ENCODE measurements at places on chromosomes 16 and 17.

- no peak for DNase-seq
Measured at GRCh38 chr17:72004011-72004427, 116.8 kb upstream of the SOX9 start.

DNA sequence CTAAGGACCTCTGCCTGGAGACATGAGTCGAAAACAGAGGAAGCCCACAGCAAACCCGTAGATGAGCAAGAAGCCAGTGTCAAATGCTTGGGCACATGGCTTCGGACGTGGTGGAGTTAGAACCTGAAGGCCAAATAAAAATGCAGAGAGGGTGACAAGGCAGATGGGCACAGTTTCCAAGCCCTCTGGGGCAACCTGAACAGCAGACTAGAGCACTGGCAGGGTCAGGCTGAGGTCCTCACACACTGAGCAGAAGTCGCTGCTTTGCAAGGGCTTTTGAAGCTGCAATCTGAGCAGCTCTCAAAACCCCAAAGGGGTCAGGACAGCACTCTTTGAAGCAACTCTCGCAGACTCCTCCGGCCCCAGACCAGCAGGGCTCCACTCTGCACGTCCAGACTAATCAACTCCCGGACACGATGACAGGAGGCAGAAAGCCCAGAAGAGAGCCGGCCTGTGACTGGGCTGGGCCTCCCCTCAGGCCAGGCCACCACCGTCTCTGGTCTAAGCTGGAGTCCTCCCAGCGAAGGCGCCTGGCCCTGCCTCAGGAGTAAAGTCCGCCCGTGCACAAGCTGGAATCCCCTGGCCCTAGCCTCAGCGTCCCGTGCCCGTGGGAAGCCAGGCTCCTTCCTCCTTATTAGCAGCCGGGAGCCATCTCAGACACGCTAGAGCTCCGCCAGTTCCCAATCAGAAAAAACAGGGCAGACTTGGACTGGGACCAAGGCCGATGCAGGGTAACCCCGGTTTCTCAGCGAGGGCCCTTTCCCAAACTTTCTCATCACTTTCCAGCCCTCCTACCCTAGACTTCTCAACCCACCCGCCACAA is 924 bp downstream of the SMARCD2 start:
- no peak for DNase-seq

GRCh38 chr16:20349615-20350014 is 2.9 kb downstream of the UMOD start:
- DNase-seq, result no peak

- peak; percentile 7 for DNase-seq
Measured at GRCh38 chr17:40554646-40555295, 10.5 kb downstream of the CCR7 start.

DNA sequence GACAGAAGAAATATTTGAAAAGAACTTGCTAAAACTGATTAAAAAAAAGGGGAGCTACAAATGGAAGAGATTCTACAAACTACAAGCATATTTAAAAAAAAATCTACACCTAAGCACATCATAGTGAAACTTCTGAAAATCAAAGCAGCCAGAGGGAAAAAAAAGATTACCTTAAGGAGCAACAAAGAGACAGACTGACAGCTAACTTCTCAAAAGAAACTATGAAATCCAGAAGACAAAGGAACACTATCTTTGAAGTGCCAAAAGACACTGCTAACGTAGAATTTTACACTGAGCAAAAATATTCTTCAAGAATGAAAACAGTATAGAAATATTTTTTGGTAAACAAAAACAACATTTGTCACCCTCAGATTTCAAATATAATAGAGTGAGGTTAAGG is 151.2 kb downstream of the MYO1D start:
- DNase-seq, result no peak

DNA sequence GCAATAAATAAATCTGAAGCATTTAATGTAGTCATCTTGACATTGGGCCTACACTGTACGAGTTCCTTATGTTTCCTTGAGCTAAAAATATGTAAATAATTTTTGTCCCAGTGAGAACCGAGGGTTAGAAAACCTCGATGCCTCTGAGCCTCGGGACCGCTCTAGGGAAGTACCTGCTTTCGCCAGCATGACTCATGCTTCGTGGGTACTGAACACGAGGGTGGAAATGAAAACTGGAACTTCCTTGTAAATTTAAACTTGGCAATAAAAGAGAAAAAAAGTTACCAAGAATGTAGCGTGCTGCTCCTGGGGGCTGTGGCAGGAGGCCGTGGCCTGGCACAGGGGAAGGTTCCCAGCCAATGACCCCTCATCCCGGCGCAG is 74.1 kb downstream of the SOCS1 start:
- peak; percentile 32 for DNase-seq

DNA sequence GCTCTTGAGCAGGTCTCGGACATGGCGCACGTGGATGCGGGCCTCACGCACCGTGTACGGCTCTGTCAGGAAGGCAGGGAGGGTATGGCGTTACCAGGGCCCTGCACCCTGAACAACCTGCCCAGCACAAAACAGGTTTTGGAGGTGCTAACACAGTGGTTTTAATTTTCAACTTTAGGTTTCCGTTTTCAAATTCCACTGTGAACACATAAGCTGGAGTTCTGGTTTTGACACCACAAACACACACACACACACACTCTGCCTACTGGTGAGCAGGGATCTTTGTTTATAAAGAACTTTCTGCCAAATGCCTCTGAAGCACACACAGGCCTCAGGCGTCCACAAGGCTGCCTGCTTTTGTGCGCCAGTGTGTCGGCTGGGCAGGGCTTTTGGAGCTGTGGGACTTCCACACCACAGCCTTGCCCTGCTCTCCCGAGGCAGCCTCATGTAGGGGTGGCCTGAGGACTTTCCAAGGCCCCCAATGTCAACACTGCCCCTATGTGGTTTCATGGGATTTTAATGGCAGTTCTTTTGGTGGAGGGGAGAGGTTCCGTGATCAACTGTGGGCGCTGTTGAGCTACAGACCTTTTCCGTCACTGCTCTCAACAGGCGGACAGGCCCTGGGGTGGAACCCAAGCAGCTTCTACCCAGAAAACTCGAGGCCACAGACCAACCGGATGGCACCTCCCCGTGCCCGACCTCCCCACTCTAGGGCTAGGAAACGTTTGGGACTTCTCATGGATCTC is 9.4 kb downstream of the CLUH start:
- DNase-seq, result no peak

DNA sequence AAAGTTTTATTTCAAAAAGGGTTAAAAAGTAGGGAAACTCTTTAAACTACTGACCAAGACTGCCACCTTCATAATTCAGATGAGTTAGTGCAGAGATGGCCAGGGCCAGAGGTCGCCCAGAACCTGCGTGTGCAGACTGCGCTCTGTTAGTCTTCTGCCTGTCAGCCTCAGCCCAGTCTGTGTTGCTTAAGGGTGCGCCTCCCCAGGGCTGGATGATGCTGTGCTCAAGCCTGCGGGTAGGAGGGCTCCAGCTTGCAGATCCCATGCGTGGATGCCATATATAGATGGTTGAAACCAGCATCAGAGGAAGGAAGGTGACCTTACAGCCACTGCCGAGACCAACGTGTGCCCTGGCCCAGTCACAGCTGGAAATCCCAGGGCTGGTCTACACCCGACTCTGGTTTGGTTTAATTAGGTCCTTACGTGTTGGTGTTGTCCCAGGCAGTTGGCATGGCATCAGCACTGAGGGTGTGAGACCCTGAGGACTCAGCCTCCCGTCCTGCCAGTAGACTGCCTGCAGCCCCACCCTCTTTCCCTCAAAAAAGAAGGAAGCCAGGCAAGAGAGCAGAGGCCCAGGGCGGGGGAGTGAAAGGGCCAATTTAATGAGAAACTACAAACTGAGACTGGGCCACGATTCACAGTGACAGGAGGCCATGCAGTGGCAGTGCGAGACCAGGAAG is 27.7 kb downstream of the CDIP1 start:
- no peak for DNase-seq

DNA sequence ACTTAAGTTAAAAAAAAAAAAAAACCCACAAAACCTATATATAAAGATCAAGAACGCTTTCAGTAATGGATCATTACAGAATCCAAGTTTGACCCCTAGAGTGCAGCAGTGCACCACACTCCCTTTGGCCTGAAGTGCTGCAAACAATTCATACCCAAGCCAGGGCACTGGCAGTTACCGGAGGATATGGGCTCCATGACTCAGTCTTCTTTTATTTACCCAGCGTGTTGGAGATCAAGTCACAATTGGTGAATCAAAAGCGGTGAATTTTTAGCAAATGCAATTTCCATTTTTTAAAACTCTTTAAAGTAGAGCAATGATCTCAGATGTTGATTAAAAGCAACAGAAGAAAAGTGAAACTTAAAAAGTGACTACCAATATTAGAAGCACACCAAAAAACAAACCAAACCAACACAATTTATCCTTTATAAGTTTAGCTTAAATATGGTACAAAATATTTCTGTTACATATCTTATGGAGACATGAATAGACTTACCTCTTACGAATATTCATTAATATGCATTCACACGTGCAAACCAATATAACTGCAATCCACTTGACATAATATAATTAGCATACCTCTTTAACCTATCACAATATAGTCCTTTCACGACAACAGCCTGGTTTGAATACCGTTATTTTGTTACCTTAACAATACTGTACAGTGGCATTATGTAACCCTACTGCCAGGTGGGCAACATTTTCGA is 46.3 kb downstream of the ZNF652 start:
- DNase-seq, result peak; percentile 72

DNA sequence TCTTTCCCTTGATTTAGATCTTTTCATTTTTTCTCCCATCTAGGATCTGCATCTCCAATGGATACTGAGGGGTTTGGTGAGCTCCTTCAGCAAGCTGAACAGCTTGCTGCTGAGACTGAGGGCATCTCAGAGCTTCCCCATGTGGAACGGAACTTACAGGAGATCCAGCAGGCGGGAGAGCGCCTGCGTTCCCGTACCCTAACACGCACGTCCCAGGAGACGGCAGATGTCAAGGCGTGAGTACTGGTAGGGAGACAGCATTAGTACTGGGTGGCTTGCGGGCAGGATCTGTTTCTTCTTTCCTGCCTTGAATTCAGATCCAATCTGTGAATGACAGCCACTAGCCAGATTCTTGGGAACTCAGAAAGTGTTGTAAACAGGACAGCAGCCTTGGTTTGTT is 18.3 kb downstream of the NUP93 start:
- DNase-seq, result no peak

DNA sequence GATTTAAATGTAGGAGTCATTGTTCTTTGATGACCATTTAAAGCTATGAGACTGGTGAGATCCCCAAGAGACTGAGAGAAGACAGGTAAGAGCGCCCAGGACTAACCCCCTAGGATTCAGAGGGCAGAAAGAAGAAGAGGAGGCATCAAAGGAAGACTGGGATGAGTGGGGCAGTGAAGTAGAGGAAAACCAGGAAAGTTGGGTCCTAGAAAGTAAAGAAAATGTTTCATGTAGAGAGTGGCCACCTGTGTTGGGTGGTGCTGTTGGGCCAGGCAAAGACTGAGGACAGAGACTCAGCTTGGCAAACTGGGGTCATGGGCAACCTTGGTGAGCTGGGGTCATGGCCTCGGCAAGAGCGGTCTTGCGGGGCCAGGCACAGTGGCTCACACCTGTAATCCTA is 1.3 kb upstream of the HAP1 start:
- no peak for DNase-seq

DNA sequence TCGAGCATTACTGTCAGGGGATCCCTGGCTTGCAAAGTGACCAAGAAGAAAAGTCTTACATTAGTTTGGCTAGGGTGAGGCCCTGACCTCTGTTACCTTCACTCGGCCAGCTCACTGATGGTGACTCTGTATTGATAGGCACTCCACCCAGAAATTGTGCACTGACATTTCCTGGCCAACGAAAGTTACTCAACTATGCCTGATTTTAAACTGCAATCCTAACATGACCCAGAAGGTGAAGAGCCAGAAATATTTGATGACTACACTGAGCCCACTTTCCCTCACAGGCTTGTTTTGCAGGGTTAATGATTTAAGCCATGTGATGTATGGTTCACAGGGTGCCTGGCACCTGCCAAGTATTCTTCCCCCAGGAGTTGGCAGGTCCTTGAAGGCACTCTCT is 208.2 kb upstream of the MAF start:
- DNase-seq, result no peak

- no peak for DNase-seq
Measured at GRCh38 chr17:4623249-4623648, 18.2 kb downstream of the ALOX15 start.

All from stimulated activated CD4-positive, alpha-beta T cell treated with anti-CD3 and anti-CD28 coated beads, Interleukin-2, amount 100 ng/mL, for 48 hours (primary cell).